Natural killer cell (primary cell): ENCODE measurements at places on chromosomes 4 and X. TPM values are rescaled to one million over a fixed set of nuclear protein-coding genes. Genes with fewer than 3 reads are reported as not detected.
A peak's percentile ranks its signal among the peaks of the same experiment; 100 is the strongest.

- peak; percentile 44 for DNase-seq
- no peaks in the 10 kb centered on the region for H3K36me3 ChIP-seq
- no peak overlapping the region for H3K27ac ChIP-seq
- H3K4me1 ChIP-seq: peaks cover 51% of the 10 kb centered on the region
Observed at GRCh38 chrX:40154853-40155588, 57.3 kb upstream of the BCOR start.

- no peak overlapping the region for H3K27ac ChIP-seq
- no peak overlapping the region for H3K4me3 ChIP-seq
- H3K4me1 ChIP-seq: no peaks in the 10 kb centered on the region
- DNase-seq: no peak
- no peaks in the 10 kb centered on the region for H3K36me3 ChIP-seq
Observed at GRCh38 chrX:56029691-56030090, 202.5 kb upstream of the KLF8 start.

DNA sequence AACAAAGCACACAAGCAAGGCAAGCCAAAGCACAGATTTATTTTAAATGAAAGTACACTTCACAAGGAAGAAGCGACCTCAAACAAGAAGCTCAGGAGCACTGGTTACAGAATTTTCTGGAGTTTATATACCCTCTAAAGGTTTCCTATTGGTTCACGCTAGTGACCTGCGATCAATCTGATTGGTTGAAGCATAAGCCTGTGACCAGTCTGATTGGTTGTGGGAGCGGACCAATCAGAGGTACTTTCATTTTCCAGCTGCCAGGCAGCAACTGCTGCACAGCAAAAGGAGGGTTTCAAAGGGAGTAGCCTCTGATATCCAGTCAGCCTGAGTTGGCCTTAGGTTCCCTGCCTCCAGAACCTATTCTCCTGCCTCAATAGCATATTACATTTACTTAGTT is 4.6 kb upstream of the AREG start:
- peaks cover 4% of the 10 kb centered on the region for H3K4me1 ChIP-seq
- no peak overlapping the region for H3K4me3 ChIP-seq
- DNase-seq: peak; percentile 4
- no peaks in the 10 kb centered on the region for H3K27me3 ChIP-seq

CSN2 gene
- not detected for total RNA-seq

ZNF157 gene
- 0.61 TPM for total RNA-seq

DYNLT3 gene
- total RNA-seq: 18.4 TPM
